ENCODE measurements at places on chromosomes 13 and 19.
A peak's percentile ranks its signal among the peaks of the same experiment; 100 is the strongest.

DNA sequence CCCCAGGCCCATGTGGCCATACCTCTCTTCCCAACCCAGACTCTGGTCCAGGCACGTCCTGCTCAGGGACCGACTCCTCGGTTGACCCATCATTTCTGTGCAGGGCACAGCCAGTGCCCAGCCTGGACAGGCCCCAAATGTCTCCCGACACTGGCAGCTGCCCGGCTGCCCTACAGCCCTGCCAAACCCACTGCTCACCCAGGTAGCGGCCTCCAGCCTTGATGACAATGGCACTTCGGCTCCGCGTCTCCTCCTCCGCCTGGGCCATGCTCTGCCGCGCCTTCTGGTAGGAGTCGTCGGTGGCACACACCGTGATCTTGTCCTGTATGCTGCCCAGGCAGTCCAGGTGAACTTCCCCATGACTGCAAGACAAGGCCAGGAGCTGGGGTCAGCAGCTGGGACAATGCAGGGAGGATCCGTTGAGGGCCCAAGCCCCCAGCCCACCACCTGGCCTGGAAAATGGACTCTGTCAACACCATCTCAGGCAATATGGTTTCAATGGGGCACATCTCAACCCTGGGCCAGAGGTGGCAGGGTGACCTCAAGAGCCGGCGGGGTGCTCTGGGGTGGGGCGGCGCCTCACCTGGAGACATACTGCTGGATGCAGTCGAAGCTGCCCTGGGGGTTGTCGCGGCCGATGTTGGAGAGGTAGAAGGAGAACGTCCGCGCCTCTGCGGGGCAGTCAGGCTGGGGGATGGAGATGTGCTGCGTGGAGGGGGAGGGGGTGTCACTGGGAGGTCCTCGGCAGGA lies 27.5 kb upstream of the ISYNA1 start:
- no peak for DNase-seq

DNA sequence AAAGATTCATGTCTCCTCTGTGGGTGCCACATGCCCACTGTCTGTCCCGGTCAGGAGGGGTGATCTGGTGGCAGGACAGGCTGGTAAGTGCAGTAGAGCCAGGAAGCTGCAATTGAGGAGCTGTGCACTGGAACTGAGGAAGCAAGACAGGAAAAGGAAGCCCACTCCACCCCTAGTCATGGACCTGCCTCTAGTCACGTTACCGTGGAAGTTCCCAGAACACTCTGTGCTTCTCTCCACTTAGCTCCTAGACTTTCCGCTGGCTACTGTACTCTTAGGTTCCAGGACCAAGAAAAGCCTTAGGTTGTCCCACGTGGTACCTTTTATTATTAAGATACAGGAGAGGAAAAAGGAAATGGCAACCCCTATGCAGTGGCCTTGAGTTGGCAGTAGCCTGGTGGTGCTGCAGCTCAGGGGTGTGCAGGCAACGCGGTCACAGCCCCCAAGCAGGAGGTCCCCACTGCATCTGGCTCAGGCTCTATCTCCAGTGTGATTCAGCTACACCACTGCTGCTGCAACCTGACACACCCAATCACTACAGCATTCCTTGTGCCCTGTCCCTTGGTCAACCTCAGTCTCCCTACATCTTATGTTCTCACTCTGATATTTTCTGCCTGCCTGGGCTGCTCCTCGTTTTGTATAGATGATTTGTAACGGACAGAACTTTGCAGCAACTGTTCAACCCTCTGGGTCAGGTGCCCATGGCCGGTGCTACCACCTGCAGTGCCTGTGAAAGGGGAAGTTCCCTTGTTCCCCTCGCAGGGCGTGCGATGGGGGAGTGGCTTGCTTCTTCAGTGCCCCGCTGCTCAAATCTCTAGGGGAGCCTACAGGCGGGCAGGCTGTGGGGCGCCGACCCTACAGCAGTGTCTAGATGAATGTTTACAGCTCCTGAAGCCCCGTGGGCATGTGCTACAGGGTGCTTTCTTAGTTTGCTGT lies 24.4 kb upstream of the GPR12 start:
- DNase-seq = peak; percentile 27

- no peak for DNase-seq
Measured at GRCh38 chr13:46119883-46120614, 15.2 kb upstream of the CPB2 start.

DNA sequence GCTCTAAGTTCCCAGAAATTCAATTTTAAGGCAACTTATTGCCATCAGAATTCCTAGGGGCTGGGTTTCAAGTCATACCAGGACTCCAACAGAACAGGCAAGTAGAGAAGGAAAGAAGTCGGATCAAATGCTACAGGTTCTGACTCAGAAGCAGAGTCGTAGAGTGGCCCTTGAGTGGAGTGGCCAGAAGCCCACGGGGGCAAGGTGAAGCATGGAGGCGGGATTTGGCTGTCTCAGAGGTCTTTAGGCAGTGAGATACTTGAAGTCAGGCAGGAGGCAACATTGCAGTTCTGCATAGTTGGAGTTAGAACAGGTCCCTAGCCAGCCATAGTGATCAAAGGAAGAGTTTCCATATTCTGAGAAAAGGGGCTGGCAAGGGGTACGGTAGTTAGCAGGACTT lies 111.6 kb downstream of the NHLRC3 start:
- no peak for DNase-seq

DNA sequence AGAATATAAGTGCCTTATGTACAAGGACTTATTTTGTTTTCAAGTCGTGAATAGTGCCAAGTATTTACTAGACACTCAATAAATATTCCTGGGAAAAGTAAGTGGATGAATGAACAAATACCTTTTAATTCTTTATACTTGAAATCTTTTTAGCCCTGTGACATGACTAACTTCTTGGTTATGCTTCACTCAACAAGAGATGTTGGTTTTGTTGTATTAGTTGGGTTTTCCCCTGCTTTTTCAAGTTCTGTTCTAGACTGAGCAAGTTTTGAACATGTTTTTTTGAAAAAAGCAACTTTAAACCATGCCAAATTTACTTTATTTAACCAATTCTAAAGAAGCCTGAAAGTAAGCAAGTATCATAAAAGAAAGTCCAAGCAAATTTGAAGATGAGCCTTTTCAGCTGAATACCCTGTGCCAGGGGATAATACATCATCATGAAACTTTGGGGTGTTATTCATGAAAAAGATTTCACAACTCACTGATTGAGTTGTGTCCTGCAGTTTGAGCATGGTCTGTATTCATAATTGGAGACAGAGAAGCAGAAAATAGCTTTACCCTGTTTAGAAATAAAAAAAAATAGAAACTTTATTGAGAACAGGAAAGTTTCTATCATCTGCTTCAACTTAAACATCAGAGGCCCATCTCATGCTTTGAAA lies 11.1 kb downstream of the LMO7 start:
- DNase-seq = no peak

- no peak for DNase-seq
Measured at GRCh38 chr13:53159431-53159830, 130.8 kb downstream of the OLFM4 start.
